ENCODE measurements at places on chromosomes 2 and 18.

DNA sequence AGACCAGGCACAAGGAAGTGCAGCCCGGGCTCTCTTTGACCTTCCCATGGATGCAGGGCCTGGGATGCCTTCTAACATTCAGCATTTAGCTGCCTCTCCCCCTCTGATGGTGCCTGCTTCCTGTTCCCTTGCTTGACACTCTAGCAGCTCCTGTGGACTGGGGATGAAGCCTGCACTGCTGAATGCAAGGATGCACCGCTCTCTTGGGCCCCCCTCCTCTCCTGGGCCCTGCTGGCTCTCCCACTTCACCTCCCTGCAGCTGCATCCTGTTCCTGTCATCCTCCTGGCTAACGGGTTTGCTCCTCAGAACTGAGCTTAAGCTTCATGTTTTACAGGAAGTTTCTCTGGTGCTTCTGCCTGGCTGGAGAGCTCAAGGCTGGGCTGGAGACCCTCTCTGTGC lies 254.1 kb downstream of the TSN start:
- no peak for DNase-seq

- no peak for DNase-seq
Observed at GRCh38 chr2:98582523-98582922, 25.8 kb downstream of the COA5 start.

DNA sequence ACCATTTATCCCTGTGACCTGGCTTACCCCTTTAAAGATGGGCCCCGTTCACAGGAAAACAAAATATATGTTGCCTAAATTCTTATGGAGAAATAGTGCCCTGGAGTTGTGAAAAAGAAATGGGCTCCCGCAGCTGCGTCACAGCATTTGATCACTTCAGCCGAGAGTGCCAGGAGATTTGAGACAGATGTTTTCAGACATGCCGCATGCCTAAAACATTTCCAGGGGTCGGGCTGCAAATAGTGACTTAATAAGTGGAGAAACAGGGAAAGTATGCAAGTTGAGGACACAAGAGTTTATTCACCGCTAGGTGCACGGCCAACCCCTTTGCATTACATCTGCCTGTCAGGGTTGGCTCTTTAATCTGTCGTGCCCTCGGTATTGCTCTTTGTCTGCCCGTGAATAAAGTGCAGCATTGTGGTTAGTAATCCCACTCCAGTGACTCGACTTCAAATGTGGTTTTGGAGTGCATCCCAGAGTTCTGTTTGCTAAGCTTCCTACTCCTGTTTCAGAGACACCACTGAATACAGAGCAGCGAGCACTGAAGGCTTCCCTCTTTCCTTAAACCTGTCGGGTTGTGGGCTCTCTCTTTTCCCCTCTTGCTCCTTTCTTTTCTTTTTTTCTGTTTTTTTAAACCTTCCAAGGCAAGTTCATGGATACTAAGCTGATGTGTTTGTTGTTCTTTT lies 187.5 kb downstream of the LTBP1 start:
- no peak for DNase-seq

GRCh38 chr2:23745726-23746105 lies 181.2 kb downstream of the ATAD2B start:
- no peak for DNase-seq

- no peak for DNase-seq
Observed at GRCh38 chr18:79871026-79871390, 73.3 kb downstream of the KCNG2 start.

DNA sequence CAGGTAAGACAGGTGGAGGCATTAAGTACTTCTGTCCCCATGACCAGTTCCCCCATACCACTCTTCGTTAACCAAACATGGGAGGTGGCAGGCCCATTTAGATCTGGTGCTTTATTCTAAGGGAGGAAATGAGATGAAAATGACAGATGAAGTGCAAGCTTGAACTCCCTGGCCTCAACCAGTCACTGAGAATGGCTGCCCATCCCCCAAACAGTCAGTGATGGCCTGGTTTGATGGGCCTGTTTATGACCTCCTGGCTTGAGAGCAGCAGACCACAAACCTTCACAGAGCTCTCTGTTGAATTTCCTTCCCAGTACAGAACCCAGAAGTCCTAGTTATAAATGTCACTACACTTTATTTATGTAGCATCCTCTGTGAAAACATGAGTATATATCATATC lies 31.1 kb downstream of the EPAS1 start:
- DNase-seq: no peak

DNA sequence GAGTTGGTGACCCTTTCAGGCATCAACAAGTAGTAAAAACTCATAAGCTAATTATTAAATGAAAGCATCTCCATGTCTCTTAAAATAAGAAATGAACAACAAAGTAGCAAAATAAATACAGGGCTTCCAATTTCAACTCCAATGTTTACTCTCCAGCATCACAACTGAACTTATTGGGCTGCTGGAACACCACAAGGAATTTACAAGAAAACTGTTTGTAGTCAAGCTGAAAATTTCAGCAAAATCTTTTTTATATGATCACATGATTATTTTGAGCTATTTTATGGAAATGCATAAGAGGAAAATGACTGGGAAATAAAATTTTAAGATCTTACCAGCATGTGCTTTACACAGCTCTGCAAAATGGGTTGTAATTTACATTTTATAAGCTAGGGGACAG lies 28.1 kb downstream of the COBLL1 start:
- no peak for DNase-seq

DNA sequence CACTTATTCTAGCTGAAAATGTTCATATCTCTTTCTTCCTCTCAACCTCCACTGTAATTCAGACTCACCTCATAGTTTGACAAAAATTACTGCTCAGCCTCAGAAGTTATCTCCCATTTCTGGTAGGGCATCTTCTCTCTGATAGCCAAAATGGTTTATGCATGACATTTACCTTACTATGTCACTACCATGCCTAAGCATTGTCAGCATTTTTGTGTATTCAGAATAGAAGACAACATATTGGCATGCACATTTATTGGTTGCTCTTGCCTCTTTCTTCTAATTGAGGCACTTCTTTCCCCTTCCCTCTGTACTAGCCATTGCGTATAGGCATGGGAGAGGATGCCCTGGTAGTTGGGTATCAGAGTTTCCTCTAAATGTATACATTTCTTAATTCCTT lies 406.1 kb upstream of the DCC start:
- no peak for DNase-seq
